ENCODE measurements at places on chromosomes 6 and 20. TPM values are rescaled to one million over a fixed set of nuclear protein-coding genes. Genes with fewer than 3 reads are reported as not detected.

BTN1A1 gene
- total RNA-seq: not detected

PHACTR2 gene
- total RNA-seq: 76.2 TPM

PPIL6 gene
- 10.9 TPM for total RNA-seq

KCNB1 gene
- 4.1 TPM for total RNA-seq

VNN1 gene
- 1.4 TPM for total RNA-seq

C20orf144 gene
- total RNA-seq: not detected

COL19A1 gene
- total RNA-seq: not detected

ARFGEF3 gene
- 0.77 TPM for total RNA-seq
